NCI-H82 (cell line): ENCODE measurements at places on chromosomes 5 and 9.

DNA sequence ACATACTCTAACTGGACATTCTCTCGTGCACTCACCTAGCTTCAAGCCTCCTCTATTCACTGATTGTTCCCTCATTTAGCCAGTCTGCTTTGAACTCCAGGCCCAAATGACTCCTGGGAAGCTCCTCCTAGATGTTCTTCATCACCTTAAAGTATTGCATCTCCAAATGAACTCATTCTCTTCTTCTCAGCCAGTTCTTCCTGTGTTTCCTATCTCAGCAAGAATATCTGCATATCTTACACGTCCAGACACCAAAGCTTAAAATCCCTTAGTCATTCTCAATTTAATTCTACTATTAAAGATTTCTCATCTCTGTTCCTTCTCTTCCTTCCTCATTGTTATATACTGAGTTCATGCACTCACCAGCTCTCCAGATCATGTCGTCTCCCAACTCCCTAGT, 118.6 kb upstream of the DAB2 start:
- DNase-seq: no peak

GRCh38 chr5:174376056-174376455, 330.6 kb downstream of the NSG2 start:
- no peak for DNase-seq

DNA sequence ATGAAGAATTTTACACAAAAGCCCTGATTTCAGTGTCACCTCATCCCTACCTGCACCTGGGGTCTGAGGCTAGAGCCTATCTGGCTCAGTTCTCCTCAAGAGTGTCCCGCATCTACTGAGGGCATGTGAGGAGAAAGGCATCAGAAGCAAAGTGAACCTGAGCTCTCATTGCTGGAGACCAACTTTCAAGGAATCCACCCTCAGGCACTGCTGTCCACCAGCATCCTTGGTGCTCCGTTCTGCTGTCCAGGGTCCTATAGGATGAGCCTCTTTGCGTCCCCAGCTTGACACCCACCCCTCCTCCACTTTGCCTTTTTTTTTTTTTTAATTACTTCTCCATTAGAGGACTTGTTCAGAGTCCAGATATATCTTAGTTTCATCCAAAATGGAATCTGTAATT, 49.5 kb downstream of the CAMSAP1 start:
- no peak for DNase-seq

DNA sequence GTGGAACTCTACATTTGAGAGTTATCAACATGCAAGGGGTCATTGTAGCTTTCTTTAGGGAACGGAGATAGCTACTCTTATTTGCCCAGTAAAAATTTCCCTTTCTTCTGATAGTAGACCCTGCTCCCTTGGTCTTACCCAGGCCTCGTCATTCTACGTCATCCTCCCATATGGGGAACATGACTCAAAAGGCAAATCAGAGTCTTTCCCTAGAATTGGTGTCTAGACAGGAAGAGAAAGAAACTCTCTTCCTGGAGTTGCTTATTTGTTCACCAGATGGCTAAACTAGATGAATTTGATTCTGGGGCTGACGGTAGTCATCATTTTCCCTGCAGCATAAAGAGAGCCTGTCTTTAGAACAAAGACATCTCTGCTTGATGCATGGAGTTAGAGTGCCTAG, 12.2 kb upstream of the SLC38A9 start:
- DNase-seq: no peak

GRCh38 chr9:94656200-94656599, 16.9 kb upstream of the FBP1 start:
- no peak for DNase-seq

DNA sequence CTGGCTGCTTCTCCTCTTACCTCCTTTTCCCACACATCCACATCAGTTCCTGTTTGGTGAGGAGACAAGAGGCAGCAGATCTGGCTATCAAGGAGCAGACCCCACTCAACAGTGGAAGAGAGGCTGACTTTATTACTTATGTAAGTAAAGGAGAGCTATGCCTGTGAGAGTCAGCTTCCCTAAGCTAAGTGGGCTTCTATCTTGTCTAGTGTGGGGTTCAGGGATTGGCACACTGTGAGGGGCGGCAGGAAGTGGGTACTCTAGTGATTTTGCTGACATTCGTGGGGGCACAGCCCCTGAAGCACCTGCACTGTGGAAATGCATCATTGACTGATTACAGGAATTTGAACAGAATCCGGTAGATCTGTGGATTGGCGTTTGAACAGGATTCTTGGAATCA, 163.5 kb upstream of the IRX1 start:
- no peak for DNase-seq

- DNase-seq: no peak
Observed at GRCh38 chr5:145495196-145495595, 339.9 kb downstream of the PRELID2 start.
